HepG2 (cell line): ENCODE measurements at places on chromosomes 5 and 9.
A peak's percentile ranks its signal among the peaks of the same experiment; 100 is the strongest.

DNA sequence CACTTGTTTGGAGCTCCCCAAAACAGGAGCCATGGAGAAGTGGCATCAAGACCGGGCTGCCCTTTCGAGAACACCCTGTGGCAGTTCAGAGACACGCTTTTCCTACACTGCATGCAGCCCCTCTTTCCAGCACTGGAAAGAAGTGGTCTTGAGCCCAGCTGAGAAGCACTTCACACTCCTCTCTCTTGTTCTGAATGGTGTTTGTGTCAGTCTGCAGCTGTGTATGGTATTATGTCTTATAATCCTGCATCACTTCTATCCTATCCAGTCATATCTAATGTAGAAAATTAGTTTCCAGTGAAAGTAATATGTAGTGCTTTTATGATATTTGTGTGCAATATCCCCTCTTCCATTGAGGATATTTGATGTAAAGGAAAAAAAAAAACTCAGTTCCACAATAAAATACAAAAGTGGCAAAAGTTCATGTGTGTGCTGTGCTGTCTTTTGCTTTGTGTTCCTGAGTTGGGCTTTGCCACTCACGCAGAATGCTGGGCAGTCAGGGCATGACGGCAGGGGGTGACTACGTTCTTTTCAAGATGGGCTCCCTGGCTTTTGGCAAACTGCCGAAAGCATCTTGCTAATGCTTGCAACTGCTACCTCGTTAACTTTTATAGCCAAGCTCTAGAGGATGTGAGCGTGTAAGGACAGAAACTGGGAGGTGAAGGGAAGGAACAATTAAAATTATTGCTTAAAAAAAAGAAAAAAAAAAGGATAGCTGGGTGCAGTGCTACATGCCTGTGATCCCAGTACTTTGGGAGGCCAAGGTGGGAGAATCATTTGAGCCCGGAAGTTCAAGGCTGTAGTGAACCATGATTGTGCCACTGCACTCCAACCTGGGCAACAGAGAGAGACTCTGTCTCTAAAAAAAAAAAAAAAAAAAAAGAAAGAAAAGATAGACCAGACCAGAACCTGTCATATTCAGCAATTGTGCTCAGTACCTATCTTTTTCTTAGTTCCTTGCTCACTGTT, 102.2 kb downstream of the MAP1B start:
- no peak for DNase-seq

DNA sequence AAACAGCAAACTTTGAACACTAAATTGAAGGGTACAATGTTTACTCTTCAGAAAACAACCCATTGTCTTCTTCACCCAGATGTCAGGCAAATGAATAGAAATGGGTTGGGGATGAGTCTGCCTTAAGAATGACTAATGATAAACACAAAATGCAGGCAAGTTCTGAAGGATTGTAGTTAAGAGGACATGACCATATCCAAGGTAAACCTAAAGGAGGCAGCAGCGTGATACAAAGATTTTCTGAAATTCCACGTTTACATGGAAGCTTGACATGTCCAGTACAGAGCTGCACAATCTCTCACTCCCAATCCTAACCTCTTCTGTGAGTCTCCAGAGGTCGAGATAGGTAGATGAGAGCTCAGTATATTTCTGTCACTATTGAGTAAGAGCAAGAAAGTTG, 1263.2 kb upstream of the CDH6 start:
- DNase-seq: no peak

DNA sequence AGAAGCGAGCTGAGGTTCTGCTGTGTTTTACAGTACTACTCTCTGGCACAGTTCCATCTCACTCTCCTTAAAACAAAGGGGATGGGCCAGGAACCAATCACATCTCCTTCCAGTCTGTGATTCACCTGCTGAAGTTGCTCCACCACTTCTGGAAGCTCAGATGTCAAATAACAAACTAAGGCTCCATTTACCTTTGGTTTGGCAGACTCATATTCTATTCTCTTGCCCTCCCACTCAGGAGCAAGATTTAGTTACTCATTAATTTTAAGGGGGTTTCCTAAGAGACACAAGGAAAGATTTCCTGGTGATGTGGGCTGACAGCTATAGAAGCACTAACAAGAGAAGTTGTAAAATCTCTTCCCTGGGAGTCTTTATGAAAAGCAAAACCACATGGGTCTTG, 37.8 kb upstream of the KIF2A start:
- DNase-seq: peak; percentile 4

DNA sequence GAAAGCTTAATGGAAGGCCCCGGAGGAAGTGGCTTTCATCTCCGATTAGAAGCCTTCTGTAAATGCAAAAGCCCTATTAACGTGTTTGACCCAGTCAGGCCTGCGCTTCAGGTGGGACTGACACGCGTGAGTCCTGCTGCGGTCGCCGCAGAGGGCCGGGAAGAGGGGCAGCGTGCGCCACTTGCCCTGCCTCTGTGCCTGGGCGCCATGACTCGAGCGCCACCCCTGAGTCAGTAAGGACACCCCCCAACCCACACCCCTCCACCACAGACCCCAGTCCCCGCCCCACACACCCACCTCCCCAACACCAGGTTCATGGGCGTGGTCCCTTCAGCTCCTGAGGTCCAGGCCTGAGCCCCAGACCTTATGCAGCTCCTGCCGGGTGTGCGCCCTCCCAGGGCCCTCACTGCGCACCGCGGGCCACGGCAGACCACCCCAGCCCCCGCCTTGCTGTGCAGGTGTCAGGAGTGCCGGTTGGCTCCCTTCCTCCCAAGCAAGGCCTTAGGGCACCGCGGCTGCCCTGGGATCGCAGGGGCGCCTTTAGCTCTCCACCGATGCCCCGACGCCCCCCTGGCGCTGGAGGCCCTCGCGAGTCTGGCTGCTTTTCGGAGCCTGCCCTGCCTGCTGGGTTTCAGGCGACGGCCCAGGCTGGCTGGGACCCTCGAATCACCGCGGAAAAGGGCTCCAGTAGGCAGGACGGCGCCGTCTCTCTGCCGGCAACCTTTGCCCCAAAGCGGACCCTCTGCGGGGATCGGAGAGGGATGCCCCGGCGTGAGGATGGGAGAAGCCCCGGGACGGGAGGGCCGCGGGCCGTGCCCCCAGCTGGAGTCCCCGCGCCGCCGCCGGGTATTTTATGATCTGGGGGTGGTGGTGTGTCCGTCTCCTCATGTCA, 625 bp upstream of the OLFM1 start:
- DNase-seq: no peak

GRCh38 chr5:167936022-167936421, 355.4 kb upstream of the WWC1 start:
- DNase-seq: no peak

DNA sequence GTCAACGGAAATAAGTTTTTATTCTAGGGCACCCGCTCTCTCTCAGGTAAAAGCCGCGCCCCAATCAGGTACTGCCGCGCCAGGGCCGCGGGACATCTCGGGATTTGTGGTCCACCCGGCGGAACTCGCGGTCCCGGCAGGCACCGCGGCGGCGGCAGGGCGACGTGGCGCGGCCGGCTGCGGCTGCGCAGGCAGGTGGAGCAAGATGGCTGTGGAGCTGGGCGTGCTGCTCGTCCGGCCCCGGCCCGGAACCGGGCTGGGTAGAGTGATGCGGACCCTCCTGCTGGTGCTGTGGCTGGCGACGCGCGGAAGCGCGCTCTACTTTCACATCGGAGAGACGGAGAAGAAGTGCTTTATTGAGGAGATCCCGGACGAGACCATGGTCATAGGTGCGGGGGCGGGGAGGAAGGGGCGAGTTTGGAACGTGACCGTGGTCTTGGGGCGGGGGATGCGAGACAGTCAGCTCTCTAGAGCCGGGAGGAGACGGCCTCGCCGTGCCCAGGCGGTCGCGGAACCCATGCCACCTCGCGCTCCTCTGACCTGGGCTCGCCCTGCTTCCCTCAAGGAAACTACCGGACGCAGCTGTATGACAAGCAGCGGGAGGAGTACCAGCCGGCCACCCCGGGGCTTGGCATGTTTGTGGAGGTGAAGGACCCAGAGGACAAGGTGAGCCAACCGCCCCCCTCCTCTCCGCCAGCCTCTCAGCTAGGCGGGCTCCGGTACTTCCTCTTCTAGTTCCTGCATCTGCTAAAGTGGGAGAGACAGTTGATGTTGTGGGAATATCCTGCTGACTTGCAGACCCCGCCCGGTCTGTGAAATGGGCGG, at the start of gene TMED9:
Gene TMED9, plus strand, starts transcription at position 194 of the 825 bp plus-strand sequence. Its CDS starts 12 bp downstream, at position 206.
- peak; percentile 71 for DNase-seq
